Activated CD8-positive, alpha-beta memory T cell treated with anti-CD3 and anti-CD28 coated beads for 1 hour (primary cell): ENCODE measurements at places on chromosomes 7 and 10.

GRCh38 chr10:77482072-77482471 lies 155.5 kb downstream of the KCNMA1 start:
- DNase-seq = no peak

DNA sequence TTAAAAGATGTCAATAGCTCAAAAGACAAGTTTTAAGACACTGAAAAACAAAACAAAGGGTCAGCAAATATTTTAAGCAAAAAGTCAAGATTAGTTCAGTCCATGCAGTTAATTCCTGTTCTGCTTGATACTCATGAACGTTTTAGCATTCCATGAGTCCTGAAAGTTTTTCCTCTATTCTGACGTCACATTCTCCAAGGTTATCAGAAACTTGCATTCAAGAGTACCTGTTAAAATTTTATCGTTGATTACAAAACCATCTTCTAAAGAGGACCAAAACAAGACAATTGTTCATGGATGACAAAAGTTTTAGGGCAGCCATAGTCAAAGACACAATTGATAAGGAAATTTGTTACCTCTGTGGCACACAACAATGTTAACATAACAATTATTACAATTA lies 52.5 kb upstream of the VOPP1 start:
- DNase-seq = no peak

- DNase-seq = no peak
These were observed 9.3 kb upstream of the SPOCK2 start for GRCh38 chr10:72097448-72098300.

DNA sequence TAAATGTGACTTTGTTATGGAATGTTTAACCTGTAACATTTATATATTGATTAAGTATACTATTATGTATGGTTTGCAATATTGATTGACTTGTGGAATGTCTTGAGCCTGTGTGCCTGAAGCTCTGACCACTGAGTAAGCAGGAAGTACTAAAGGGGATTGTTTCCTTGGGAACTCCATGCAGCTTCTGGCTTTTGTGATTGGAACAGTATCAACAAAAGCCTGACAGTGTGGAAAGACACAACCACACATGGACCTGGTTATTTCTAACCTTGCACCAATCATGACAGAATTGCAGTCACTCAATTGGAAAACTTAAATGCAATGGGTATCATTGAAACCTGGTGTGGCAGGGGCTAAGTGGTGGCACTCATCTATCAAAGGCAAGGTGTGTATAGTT lies 45.5 kb upstream of the PIK3CG start:
- DNase-seq = no peak

DNA sequence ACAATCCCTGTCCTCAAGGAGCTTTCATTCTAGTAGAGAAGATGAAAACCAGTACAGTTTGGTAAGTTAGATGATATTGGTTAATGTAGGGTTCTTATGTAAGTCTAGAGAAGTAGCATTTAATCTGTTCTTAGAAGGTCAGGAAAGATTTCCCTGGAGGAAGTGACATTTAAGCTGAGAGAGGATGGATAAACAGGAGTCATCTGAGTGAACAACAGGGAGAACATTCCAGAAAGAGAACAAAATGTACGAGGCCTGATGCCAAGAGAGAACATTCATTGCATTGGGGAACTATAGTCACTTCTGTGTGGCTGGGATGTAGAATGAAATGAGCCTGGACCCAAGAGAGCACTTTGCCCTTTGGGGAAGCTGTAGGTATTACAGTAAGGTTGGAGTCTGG lies 88.0 kb downstream of the CFTR start:
- DNase-seq = no peak

GRCh38 chr7:131904760-131905327 lies 348.4 kb upstream of the PODXL start:
- DNase-seq = no peak

DNA sequence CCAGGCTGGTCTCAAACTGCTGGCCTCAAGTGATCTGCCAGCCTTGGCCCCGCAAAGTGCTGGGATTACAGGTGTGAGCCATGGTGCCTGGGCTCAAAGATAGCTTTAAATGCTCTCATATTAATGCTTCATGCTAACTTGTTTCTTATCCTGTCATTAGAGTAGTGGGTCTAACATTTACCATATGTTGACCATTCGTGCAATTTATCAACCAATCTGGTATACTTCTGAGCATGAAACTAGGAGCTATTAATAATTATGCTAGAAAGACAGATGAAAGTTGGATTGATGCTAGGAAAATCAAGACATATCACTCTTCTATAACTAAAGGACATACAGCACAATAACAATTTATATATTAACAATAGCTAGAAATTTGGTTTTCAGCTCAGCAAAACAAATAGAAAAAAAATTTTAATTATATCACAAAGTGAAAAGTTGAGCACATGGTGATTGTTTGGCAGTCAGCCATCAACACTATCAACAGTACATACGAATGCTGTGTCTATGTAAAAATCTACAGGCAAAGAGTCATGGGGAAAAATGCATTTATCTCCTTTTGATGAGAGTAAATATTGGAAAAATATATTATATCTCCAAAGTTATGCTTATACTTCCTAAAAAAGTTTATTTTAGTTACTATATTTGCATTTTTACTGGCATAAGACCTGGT lies 112.1 kb upstream of the ABCB5 start:
- no peak for DNase-seq

- DNase-seq = no peak
These were observed 67.8 kb downstream of the TBX20 start for GRCh38 chr7:35185908-35186731.

DNA sequence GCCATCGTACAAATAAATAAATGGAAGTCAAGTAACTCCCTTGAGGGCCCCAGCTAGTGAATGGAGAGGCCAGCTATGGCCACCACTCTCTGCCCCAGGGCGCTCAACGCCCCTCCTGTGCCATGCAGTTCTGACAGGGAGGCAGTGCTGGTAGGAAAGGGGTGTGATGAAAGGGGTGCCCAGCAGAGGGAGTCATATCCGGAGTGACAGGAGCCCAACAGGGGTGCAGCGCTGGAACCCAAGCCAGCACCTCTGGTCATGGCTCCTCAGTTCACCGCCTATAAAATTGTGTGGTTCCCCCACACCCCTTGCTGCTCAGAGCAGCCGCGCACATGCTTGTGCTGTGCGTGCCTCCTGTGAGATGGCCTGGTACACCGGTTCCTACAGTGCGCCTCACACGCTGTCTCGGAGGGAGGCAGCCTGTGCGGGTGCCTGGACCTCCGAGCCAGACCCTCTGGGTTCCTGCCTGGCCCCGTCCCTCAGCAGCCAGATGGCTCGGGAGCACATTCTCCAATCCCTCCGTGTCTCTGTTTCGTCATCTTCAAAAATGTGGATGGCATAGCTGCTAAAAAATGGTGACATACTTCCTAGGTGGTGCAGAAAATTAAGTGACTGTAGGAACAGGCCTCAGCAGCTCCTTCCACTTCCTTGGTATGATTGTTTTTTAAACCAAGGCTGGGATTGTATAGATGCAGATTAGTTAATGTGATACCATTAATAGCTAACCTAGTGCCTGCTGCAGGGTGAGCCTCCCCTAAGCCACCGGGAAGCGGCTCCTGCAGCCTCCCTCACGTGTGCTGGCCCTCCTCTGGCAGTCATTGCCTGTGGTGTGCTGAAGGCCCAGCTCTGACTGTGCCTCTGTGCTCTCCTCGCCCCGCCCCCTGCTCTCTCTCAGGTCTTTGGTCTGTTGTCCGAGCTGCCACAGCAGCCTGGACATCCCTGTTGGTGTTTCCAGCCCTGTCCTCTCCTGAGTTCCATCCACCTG lies 125.8 kb downstream of the EGFR start:
- DNase-seq = no peak

- no peak for DNase-seq
These were observed 4.3 kb upstream of the PCBD1 start for GRCh38 chr10:70892631-70893030.

DNA sequence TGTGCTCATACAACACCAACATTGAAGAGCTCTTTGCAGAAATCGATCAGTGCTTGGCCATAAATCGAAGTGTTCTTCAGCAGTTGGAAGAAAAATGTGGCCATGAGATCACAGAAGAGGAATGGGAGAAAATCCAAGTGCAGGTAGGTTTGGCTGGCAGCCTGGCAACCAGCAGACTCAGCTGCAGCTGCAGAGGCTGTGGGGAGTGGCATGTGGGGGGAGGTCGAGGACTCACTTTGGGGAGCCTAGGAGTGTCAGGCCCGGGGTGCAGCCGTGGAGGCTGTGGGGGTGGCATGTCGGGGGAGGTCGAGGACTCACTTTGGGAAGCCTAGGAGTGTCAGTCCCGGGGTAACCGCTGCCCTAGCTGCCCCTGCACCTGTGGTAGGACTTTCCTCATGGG lies 35.1 kb downstream of the RNF32 start:
- no peak for DNase-seq

DNA sequence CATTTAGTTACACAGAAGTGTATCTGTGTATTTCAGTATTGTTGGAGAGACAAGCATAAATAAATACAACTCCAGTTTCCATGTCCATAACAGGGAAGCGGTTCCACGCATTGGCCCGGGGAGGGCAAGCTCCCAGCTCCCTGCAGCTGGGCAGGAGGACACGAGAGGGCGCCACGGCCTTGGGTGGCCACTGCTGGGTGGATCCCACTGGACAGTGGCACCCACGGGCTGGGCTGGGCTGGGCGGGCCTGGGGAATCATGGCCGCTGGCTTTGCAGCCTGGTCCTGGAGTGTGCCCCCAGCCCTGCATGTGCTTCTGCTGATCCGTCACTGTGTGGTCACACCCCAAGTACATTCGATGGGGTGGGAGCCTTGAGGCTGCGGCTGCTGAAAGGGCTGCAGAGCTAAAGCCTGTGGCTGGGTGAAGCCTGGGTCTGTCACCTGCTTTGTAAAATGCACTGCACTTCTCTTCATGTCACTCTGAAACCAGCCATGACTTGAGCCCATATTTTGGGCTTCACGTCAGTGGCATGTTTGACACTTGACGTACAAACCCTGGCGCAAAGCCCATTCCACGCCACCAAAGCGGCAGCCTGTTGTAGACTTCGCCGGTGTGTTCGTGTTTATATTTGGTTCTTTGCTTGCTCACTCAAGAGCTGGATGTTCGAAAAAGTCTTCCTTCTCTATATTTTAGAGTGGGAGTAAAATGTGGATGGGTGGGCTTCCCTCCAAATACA lies 27.5 kb downstream of the LRRC27 start:
- no peak for DNase-seq

GRCh38 chr7:127996253-127997071 lies 34.8 kb downstream of the LRRC4 start:
- DNase-seq = no peak

DNA sequence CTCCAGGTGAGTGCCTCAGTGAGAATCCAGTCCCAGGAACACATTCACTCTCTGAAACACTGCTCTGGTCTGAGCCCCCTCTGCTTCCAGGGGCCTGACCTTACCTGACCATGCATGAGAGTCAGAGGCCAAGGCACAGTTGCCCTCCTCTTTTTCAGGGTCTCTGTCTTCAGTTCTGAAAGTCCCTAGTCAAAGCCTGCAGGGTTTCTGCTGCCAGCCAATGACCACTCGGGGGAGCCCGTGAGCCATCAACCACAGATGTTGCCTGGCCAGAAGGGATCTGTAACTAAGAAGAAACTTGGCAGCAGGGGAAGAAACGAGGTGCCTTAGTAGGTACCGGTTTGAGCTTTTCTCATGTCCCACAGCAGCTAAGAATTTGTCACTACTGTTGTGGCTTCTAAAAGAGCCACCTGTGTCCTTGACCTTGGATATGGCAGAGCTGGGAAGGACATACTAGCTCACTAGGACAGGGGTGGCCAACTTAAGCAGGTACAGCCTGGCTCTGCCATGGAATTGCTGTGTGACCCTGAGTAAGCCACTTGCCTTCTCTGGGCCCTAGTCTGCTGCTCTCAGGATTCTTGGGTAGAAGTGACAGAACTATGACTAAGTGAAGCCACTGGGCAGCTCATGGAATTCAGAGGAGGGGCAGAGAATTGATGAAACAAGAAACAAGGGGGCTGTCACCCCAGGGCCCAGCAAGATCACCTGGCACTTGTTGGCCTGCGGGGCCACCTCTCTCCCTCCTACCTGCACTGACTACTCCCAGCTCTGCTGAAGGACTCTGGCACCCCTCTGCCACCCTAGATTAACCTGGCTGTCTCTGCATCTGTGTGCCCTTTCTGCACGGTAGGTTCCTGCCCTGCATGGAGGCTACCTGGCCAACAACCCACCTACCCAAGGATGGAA lies 83.8 kb upstream of the GPR26 start:
- DNase-seq = peak; percentile 44

- no peak for DNase-seq
These were observed 519 bp downstream of the PITRM1 start for GRCh38 chr10:3172081-3172445.

GRCh38 chr7:101486433-101487104 lies 123.9 kb downstream of the COL26A1 start:
- DNase-seq = no peak

DNA sequence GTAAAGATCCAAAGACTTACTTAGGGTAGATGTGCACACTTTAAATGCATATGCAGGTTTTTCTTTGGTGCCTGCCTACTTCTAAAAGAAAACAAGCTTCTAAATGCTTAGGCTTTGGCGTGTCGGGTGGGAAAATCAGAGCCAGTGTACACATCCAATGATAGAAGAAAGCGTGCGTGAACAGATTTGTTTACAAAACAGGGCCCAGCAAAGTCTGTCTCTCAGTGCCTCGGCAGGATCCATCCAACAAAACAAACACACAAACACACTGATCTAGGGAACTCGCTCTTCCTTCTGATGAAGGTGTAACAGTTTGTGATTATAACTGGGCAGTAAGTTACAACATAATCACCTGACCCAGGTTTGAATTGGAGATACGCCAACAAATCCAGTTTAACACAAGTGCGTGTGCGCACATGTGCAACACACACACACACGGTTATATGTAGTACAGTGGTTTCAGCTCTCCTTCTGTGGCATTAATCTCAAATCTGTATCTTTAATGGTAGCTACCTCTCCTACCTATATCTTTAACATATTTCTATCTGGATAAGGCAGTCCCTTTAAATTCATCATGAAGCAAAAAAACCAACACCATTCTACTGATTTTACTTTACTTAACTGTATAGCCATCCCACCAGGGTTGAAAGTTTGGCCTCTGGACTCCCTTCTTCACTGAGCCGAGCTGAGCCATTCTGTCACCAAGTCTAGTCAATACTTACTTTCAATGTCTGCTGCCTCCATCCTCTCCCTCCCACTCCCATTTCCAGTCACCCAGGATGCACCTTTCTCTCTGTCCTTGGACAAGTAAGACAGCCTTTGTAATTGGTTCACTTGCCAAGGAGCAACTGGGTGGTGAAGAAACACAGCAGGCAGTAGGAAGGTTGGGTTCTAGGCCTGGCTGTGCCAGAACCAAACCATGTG lies 184.4 kb upstream of the KLF14 start:
- DNase-seq = no peak

DNA sequence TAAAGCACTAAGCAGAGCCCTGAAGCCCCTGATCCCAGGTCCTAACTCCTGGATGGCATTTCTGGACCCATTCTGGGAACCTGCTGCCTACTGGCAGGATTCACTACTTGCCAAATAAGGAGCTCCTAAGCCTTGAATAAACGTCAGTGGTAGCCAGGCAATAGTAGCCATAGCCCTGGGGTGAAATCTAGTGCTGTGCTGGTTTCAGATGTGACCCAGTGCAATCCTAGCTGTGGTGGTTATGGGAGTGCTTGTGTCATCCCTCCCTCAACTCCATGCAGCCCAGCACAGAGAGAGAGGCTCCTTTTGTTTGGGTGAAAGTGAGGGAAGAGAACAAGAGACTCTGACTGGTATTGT lies 43.7 kb downstream of the PCLO start:
- no peak for DNase-seq

GRCh38 chr10:127048630-127049029 lies 143.4 kb downstream of the DOCK1 start:
- DNase-seq = no peak
